ENCODE measurements at places on chromosomes 5 and 9.

- no peak for DNase-seq
Observed at GRCh38 chr5:149024477-149024876, 38.4 kb downstream of the SH3TC2 start.

- DNase-seq: no peak
Observed at GRCh38 chr9:18768951-18769622, 263.9 kb downstream of the SAXO1 start.

DNA sequence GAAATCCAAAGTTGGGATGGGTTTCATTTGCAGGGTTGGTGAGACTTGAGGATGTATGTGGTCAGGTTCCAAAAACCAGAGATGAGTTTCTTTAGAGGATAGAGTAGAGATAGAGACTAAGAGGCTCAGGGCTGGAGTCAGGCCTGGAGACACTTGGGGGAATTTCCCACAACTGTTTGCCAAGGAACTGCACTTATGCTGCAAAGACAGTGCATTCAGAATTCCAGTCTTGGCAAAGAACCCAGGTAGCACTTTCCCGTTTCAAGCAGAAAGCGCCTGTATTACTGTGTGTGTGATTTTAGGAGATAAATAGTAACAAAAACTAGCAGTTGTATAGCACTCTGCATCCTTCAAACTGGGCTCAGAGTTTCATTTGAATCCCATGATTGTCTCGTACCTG is 55.4 kb downstream of the SNCAIP start:
- no peak for DNase-seq

GRCh38 chr9:128836509-128837145 is 7.0 kb upstream of the SPOUT1 start:
- no peak for DNase-seq

DNA sequence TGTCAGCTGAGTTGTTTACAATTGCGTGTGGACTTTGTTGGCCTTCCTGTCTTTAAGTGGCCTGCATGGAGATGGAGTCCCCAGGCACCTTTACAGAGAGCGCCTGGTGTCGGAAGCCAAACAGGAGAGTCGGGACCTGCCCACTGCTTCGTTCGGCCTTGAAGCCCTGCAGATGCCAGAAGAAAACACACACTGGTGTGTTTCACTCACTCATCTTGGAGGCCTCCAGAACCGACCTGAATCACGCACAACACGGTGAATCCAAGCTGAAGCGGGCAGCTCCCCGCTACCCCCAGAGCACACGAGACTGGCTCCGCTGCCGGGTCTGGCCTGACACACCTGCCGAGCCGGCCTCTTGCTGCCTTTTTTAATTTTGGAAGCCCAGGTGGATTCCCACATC is 419.4 kb upstream of the IRX4 start:
- no peak for DNase-seq

GRCh38 chr5:172493906-172494305 is 39.6 kb upstream of the SH3PXD2B start:
- no peak for DNase-seq

GRCh38 chr5:1507457-1507856 is 16.3 kb downstream of the LPCAT1 start:
- no peak for DNase-seq

GRCh38 chr9:110364451-110364850 is 26.8 kb upstream of the TXNDC8 start:
- DNase-seq: no peak

Data from stimulated activated CD4-positive, alpha-beta T cell treated with anti-CD3 and anti-CD28 coated beads, Interleukin-15, amount 100 ng/mL, for 24 hours (primary cell).